Stimulated activated CD4-positive, alpha-beta T cell treated with anti-CD3 and anti-CD28 coated beads, TNF-alpha, amount 100 ng/mL, for 1 hour (primary cell): ENCODE measurements at places on chromosomes 1 and 21.

- DNase-seq = no peak
These were observed 29.1 kb downstream of the SLC19A1 start for GRCh38 chr21:45513003-45513717.

DNA sequence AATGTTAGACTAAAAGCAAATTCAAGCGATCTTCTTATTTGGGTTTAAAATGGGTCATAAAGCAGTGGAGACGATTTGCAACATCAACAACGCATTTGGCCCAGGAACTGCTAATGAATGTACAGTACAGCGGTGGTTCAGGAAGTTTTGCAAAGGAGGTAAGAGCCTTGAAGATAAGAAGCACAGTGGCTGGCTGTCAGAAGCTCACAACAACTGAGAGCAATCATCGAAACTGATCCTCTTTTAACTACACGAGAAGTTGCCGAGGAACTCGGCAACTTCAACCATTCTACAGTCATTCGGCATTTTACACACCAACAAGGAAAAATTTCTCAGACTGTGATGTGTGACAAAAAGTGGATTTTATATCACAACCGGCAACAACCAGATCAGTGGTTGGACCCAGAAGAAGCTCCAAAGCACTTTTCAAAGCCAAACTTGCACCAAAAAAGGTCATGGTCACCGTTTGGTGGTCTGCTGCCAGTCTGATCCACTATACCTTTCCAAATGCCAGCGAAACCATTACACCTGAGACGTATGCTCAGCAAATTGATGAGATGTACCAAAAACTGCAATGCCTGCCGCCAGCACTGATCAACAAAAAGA lies 47.9 kb downstream of the ASH1L start:
- DNase-seq = peak; percentile 7

DNA sequence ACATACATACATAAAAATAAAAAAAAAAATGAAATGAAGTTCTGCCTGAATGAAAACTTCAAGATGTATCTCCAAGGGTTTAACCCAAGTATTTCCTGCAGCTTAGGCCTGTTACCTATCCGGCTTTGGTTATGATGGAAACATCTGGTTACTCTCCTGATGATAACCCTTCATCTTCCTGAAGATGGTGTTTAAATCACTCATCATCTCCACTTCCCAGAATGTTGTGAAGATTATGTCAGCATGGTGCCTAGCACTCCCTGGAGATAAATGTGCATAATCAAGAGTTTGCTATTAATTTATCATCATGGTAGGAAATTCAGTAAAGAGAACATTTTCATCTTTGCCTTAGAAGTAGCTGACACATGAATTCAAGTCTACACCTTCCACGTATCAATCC lies 52.9 kb upstream of the ZNF326 start:
- no peak for DNase-seq

DNA sequence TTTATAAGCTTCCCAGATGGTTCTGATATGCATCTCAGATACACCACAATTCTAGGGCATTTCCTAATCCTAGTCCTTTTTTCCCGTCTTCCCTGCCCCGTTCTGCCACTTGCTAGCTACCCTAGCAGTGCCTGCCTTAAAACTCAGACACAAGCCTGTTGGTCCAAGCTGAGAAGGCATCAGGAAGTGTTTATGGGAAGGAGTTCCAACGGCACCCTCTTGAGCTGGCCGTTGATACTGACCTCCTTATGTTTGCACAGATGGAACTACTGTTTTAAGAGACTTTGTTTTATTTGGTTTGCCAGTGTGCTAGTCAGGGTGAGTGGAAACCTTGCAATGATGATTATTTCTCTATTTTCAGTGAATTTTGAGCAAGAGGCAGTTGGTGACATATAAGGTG lies 67.2 kb downstream of the UCK2 start:
- no peak for DNase-seq

- DNase-seq = no peak
These were observed 19.6 kb downstream of the SCMH1 start for GRCh38 chr1:41222496-41222895.

- DNase-seq = no peak
These were observed 204.4 kb upstream of the AJAP1 start for GRCh38 chr1:4449972-4450371.

GRCh38 chr21:45957981-45958600 lies 23.5 kb upstream of the COL6A1 start:
- DNase-seq = no peak

GRCh38 chr1:243496187-243496646 lies 240.4 kb downstream of the SDCCAG8 start:
- DNase-seq = no peak

GRCh38 chr1:19338323-19338762 lies 26.2 kb downstream of the SLC66A1 start:
- no peak for DNase-seq

DNA sequence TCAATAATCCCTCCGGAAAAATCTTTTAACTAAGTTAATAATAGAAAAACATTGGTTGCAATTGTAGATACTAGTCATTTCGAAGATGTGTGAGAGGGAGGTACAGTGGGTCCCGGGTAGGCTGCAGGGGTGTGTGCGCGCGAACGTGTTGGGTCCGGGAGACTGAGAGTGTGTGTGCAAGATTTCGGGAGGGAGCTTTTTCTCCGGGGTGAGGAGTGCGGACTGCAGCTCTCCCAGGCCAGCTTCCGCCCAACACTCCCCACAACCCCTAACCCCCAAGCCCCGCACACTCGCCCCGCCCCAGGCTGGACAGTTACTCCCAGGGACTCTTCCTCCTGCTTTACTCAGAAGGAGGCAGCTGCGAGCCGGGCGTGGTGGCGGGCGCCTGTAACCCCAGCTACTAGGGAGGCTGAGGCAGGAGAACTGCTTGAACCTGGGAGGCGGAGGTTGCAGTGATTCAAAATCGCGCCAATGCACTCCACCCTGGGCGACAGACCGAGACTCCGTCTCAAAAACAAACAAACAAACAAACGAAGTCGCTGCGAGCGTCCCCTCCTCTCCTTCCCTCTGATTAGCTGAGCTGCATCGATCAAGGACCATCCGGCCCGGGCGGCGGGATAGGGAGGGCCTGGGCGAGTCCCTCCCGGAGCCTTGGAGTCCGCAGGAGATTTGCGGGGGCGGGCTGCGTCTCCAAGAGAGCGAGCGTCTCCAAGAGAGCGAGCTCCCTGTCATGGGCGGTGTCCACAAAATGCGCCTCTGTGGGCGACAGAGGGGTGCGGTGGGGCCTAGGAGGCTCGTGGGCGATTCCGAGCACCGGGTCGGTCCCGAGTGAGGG lies 28.3 kb upstream of the PPM1J start:
- no peak for DNase-seq

DNA sequence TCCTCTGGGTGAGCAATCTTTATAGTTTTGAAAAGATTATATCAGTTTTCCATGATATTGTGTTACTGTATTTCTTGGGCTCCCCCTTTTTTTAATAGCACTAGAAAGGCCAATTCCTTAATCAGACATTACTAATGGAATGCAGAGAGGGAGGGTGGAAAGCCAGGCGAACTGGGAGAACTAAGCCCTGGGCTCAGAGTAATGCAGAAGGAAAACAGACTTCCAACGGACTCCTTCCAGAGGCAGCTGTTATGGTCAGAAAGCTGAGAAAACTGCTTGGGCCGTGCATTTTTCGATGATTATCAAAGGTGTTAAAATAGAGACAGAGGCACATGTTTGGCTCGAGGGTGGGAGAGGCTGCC lies 206.3 kb downstream of the FOXD2 start:
- DNase-seq = no peak

- no peak for DNase-seq
These were observed 30.5 kb downstream of the TBCE start for GRCh38 chr1:235397733-235398132.

- DNase-seq = no peak
These were observed 313.0 kb upstream of the PLXNA2 start for GRCh38 chr1:208557046-208557722.

- DNase-seq = no peak
These were observed 9.4 kb upstream of the MNDA start for GRCh38 chr1:158821723-158822122.

DNA sequence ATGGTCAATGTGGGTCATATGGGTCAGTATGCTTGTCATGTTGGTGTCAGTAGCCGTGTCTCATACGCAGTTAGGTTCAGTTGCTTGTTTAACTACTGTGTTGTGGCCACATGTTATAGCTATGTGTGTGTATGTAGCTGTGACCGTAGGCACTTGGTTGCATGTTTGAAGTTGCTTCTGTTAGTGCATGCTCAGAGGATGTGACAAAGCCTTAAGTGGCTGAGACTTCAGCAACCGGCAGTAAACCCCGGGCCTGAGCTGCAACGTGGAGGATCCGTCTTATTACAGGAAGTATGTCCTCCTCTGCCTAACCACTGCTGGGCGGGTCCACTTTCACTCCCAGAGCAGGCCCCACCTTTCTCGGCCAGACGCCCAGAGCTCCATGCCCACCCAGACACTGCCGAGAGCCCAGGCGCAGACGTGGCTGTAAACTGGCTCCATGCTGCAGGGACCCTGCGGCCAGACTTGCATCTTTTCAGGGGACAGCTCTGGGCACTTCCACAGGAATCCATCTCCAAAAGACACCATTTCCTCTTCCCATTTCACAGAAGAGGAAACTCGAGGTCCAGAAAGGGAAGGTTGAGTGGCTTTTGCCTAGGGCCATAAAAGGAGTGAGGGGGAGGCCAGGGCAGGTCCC lies 2.2 kb downstream of the TCEA3 start:
- DNase-seq = no peak

- no peak for DNase-seq
These were observed 155.1 kb downstream of the HHAT start for GRCh38 chr1:210483821-210484220.

DNA sequence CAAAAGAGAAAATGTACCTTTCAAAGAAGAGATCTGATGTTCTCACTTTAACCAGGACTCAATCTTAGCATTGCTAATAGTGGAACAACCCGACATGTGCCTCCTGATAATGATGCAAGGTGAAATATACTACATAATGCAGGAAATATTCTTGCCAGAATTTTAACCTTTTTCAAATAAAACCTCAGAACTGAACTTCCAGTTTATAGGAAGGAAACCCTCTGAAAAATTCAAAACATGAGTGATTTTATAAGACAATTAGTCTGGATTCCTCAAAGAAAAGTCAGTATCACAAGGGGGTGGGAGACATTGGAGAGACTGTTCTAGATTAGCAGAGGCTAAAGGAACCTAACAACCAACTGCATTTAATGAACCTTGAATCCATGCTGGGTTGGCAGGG lies 18.1 kb downstream of the AHCYL1 start:
- no peak for DNase-seq

- no peak for DNase-seq
These were observed 261.9 kb upstream of the DEPDC1 start for GRCh38 chr1:68758666-68759209.

GRCh38 chr1:165845569-165845968 lies 18.2 kb downstream of the UCK2 start:
- no peak for DNase-seq

GRCh38 chr1:238242181-238242580 lies 351.5 kb upstream of the ZP4 start:
- no peak for DNase-seq

DNA sequence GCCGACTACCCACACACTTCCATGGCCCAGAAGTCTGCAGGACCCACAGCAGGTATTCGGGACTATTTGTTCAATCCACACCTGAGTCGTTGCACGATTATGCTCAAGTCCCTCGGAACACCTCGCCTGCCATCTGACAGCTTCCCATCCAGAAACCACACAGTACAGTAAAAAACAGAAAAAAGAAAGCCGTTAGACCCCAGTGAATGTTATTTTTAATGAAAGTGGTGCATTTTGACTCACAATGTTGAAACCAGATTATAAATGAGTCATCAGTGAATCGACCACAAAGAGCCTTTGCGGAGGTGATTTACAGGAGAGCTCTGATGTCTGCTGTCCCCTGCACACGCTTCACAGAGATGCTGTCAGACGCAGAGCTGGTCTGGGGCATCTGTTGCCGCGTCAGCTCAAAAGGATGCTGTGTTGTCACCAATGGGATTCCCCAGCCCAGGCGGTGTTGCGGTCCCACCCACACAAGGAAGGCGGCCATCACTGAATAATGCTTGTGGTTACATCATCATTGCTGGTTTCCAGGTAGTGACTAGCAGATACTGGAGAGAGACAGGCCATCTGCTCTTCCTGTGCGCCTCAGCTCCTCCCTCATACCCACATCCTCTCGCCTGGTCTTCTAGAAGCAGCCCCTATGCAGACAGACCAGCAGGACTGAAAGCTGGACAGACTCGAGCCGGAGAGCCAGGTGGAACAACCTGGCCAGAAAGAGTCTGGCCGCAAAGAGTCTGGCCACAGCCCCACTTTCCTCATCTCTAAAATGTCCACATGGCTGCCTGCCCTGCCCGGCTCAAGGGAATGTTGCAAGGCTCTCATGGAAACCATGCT lies 116.8 kb downstream of the TOMM20 start:
- DNase-seq = peak; percentile 73

- DNase-seq = no peak
These were observed 171.1 kb upstream of the CSF3R start for GRCh38 chr1:36653850-36654249.

- no peak for DNase-seq
These were observed 14.3 kb downstream of the G0S2 start for GRCh38 chr1:209689477-209689876.

DNA sequence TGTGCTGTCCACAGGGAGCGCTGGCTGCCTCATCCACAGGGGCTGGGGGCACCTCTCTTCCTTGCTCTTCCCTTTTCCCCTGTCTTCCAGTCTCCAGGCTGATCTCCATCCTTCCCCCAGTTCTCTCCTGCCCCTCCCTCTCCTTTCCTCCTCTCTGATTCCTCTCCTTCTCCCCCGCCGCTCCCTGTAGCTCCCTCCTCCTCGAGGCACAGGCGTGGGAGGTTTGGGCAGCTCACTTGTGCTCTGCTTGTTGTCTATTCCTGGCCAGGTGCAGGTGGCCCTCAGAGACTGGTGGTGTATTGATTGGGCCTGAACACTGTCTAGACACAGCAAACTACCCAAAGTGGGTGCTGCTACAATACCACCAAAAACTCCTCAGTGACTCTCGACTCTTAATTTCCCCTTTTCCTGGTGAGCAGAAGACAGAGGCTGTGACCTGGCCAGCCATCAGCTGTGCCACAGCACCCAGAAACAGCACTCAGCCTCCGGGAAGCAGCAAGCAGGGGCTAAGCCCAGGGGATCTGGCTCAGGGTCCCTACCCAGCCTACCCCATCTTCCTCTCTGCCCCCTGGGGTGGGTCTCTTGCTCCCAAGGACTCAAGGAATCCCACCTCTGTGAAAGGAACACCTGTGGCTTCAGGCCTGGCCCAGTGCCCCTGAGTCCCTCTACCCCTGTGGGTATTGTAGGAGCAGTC lies 93.3 kb downstream of the DDX20 start:
- no peak for DNase-seq

GRCh38 chr1:159144571-159144970 lies 26.8 kb upstream of the CADM3 start:
- no peak for DNase-seq

- no peak for DNase-seq
These were observed 182.3 kb upstream of the GREM2 start for GRCh38 chr1:240794046-240794843.
